Cardiac ventricle fibroblast (primary cell): ENCODE measurements at places on chromosomes 6 and 20. TPM values are rescaled to one million over a fixed set of nuclear protein-coding genes. Genes with fewer than 3 reads are reported as not detected.

The DEFB132 gene
- not detected in 2 replicates for total RNA-seq

The FGD2 gene
- total RNA-seq: not detected in 2 replicates

The CAP2 gene
- total RNA-seq: 0.49 and 1.2 TPM in 2 replicates

The MAP3K5 gene
- 7.1 and 7.5 TPM in 2 replicates for total RNA-seq

The COL11A2 gene
- 0.05 and 0.06 TPM in 2 replicates for total RNA-seq

The CD109 gene
- 22.8 and 27.1 TPM in 2 replicates for total RNA-seq

The KHDC1 gene
- total RNA-seq: 3.4 and 3.5 TPM in 2 replicates

The MLN gene
- total RNA-seq: not detected in 2 replicates

The NHSL1 gene
- 6.7 and 10.8 TPM in 2 replicates for total RNA-seq

The PDE7B gene
- 37.7 and 41.9 TPM in 2 replicates for total RNA-seq

The RBPJL gene
- not detected in 2 replicates for total RNA-seq

The SOX18 gene
- 1.7 and 3.2 TPM in 2 replicates for total RNA-seq

The LY86 gene
- not detected in 2 replicates for total RNA-seq

The GRIK2 gene
- 0.31 and 0.44 TPM in 2 replicates for total RNA-seq

The PTK6 gene
- 0.15 TPM in 1 of 2 replicates, not detected in the other for total RNA-seq

The PRSS16 gene
- total RNA-seq: not detected in 2 replicates

The FOXS1 gene
- 0.31 TPM in 1 of 2 replicates, not detected in the other for total RNA-seq

The BPIFB1 gene
- total RNA-seq: 0.50 TPM in 1 of 2 replicates, not detected in the other

The FUCA2 gene
- total RNA-seq: 38.5 and 46.1 TPM in 2 replicates

The EYA2 gene
- total RNA-seq: 0.49 and 1.6 TPM in 2 replicates

The TMEM244 gene
- total RNA-seq: not detected in 2 replicates

The ZNF334 gene
- total RNA-seq: 2.8 and 2.9 TPM in 2 replicates
